NCI-H1417 treated with DMSO at 0.1 percent for 48 hours (cell line): ENCODE measurements at places on chromosomes 7 and 10.

GRCh38 chr10:33889371-33889770 is 554.9 kb upstream of the NRP1 start:
- DNase-seq: no peak

- no peak for DNase-seq
Observed at GRCh38 chr7:144378651-144379050, 23.4 kb downstream of the ARHGEF5 start.

GRCh38 chr10:784403-785088 is 95.1 kb upstream of the DIP2C start:
- no peak for DNase-seq

GRCh38 chr10:31157123-31158010 is 125.7 kb upstream of the ZNF438 start:
- DNase-seq: no peak

DNA sequence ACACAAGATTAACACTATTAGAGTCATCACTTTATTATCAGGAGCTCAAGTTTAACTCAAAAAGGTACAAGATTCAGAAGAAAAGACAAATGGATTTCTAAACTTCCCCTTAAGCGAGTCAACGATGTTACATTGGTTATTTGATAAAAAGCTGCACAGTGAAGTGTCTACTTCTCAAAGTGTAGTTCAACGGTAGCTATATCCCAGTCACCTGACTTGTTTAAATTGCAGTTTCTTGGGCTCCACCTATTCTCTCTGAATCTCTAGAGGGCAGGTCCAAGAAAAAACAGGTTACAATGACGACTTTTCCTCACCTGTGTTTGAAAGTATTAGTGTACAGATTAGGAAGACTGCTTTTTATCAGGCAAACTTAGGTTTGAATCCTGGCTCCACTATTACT is 16.6 kb downstream of the MINDY3 start:
- DNase-seq: no peak

DNA sequence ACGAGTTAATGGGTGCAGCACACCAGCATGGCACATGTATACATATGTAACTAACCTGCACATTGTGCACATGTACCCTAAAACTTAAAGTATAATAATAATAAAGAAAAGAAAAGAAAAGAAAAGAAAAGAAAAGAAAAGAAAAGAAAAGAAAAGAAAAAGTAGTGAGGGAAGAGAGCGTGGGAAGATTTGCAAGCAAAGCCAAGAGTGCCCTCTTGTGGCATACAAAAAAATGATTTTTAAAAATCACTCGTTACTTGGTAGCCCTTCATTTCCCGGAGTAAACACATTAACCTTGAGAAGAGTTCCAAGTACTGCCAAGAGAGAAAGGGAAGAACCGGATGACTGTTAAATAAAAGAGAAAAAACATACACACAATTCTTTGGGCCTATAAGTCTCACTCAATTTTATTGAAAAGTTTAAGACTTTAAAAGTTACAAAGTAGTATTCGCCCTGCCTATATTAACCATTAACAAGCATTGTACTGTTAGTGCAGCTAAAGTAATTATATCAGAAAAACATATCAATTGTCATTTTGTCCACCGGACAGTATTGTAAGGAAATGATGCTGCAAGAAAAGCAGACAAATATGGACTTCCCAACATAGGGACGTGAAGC is 6.2 kb upstream of the CH25H start:
- no peak for DNase-seq

GRCh38 chr10:63268798-63269503 is 135.8 kb downstream of the NRBF2 start:
- peak; percentile 86 for DNase-seq

- DNase-seq: no peak
Observed at GRCh38 chr10:8298896-8299570, 244.5 kb downstream of the GATA3 start.

DNA sequence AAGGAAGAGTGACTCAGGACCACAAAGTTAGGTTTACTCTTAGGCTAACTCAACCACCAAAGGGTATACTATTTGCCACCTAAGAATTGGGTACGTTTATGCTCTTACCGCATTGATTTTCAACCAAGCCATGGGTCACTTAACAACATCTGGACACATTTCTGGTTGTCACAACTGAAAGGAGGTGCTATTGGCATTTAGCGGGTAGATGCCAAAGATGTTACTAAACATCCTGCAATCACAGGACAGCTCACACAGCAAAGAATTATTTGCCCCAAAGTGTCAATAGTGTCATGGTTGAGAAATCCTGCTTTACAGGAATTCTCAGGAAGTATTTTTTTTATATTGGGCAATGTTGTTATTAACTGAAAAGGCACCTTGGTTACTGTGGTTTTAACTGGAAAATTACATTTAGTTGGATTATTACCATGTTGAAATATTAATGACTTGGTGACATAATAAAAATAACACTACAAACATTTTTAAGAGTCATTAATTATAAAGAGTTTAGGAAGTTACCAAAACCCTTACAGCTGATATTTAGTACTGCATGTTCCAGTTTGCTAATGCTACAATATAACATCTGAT is 185.0 kb upstream of the TMEM196 start:
- no peak for DNase-seq

GRCh38 chr10:118590334-118590733 is 5.1 kb downstream of the PRLHR start:
- no peak for DNase-seq

DNA sequence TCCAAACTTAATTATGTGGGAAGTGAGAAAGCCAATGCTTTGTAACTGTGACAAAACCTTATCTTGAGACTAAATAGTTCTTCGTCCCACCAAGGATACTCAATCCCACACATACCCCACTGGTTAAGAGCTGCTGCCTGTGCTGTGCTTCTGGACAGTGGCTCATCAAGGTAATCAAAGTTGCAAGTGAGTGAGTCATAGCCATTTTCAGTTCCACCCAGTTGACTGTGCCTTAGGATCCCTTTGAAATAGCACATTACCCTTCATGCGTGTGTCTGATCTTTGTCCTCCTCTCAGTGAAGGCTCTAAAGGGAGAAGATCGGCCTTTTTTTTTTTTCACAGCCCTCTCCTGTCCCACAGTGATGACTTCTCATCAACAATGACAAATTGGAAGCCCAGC is 706.0 kb upstream of the AUTS2 start:
- DNase-seq: no peak

DNA sequence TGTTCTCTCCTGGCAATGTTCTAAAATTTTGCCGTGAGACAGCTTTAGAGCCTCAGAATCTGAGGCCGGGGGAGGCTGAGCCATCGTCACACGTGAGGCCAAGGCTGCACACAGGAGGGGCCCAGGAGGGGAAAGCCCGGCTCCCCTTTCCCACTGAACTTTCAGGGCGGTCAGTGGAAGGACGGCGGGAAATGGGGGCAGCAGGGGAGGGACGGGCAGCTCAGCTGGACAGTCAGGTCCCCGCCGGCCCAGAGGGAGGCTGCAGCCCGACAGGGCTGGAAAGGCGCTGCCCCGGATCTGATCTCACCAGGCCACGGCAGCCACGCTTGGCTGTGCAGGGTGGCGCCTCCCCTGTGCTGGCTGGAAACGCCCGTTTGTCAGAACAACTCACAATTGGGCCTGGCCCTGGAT is 43.3 kb upstream of the ADGRA1 start:
- no peak for DNase-seq

DNA sequence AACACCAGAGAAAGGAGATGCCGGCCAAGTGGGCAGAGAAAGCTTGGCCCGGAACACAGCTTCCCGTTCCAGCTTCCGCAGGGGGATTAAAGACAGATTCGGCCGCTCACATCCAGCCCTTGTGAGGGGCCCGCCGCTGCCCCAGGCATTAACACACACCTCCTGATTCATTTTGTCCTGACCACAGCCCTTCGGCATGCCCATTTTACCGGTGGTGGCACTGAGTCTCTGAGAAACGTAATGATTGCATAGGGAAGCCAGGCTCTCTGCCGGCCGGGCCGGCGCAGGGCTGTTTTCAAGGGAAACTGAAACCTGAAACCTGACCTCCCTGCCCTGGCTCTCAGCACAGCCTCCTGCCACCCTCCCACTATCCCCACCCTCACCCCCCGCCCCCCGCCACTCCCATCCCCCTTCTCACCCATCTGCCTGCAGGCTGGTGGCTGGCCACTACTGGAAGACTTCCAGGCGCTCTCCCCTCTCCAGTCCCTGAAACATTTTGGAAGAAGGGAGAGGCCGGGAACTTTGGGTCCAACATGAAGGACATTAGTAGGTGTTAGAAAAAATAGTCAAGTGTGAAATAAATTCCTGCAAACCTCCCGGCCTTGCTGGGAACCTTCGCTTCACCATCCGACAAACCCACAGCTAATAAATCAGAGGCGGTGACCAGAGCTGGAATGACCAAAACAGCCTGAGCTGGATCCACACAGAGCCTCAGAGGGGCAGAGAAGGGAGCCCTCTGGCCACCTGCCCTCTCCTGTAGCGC is 83.5 kb upstream of the CUX1 start:
- DNase-seq: no peak

- DNase-seq: no peak
Observed at GRCh38 chr7:43553999-43554398, 28.9 kb upstream of the STK17A start.

DNA sequence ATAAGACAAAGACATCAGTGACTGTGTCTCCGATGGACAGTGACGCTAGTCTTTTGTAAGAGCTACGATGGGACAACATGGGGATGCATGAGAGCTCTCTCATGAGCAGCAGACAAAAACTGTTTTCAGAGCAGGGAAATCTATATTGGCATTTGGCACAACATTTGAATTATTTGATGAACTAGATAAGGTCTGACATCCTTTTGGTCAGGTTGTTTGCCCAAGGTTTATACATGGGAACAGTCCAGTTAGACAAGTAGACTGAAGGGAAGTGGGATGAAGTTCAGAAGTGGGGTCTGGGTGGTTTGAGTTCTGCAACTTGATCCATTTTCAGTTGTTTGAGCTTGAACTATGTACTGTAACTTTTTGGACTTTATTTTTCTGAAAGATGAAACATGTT is 50.8 kb downstream of the BUB3 start:
- no peak for DNase-seq

GRCh38 chr10:30055226-30055662 is 4.1 kb downstream of the JCAD start:
- no peak for DNase-seq

DNA sequence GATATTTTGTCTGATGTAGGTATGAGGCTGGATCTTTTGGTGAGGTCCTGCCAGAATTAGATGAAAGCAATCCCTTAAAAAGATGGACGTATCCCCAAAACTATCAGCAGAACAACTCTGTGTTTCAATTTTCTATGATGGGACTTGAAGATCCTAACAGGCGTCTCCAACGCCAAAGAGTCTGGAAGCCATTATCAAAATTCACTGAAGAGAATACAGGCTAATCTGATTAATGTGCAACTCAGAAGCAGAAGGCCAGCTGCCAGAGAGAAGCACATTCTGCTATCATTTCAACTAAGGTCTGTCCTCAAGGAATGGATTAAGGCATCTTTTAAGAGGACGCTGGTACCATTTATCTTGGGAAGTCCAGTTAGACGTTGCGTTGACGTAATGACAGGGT is 119.7 kb downstream of the FGFR2 start:
- no peak for DNase-seq

GRCh38 chr10:74008212-74008731 is 10.4 kb downstream of the VCL start:
- no peak for DNase-seq

- DNase-seq: no peak
Observed at GRCh38 chr10:118239236-118239630, 102.9 kb downstream of the FAM204A start.

DNA sequence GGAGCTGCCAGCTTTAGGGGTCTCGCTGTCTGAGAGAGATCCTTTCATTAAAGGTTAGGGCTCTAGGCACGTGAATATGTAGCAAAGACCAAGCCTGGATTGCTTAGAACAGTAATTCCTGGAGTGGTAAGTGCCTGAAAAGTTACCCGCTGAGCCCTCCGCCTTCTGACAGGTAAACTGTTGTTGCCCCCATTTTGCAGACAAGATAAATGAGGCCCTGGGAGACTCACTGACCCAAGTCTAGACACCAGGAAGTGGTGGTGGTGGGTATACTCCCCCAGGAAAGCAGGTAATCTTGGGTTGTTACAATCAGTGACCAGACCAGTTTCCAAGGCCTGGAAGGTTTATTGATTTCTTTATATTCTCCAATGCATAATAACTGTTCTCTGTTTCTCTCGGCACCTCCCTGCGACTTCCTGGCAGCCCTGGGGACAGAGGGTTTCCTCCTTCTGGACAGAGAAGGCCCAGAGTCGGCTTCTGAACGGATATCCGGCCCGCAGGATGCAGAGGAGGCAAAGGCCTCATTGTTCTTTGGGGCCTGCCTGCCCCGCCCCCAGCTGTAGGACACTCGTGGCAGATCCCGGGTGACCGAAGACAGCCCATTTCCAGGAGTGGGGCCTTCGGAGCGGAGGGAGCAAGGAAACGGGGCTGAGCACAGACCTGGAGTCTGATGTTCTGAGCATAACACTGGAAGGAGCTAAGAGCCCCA is 1.3 kb upstream of the GRK5 start:
- no peak for DNase-seq

GRCh38 chr7:7913504-7913903 is 55.1 kb upstream of the GLCCI1 start:
- DNase-seq: no peak
